ENCODE measurements at places on chromosomes 3 and 15. TPM values are rescaled to one million over a fixed set of nuclear protein-coding genes. Genes with fewer than 3 reads are reported as not detected.

RETNLB gene
- total RNA-seq = not detected

PRSS50 gene
- not detected for total RNA-seq

SLC28A2 gene
- not detected for total RNA-seq

SLC6A11 gene
- not detected for total RNA-seq

EFCC1 gene
- total RNA-seq = not detected

ST3GAL6 gene
- 14.3 TPM for total RNA-seq

TMEM40 gene
- not detected for total RNA-seq

ITIH1 gene
- not detected for total RNA-seq

ESYT3 gene
- total RNA-seq = 1.6 TPM

ALS2CL gene
- 0.30 TPM for total RNA-seq

GOLGA6B gene
- total RNA-seq = not detected

ZXDC gene
- 19.9 TPM for total RNA-seq

LIPH gene
- total RNA-seq = not detected

DUOX2 gene
- total RNA-seq = not detected

IREB2 gene
- total RNA-seq = 30.0 TPM

MORC1 gene
- total RNA-seq = not detected

NPAP1 gene
- not detected for total RNA-seq

CSTA gene
- total RNA-seq = 0.59 TPM

CYP8B1 gene
- total RNA-seq = not detected

Data from smooth muscle cell of the umbilical artery (primary cell).